ENCODE measurements at places on chromosomes 12 and 14. TPM values are rescaled to one million over a fixed set of nuclear protein-coding genes. Genes with fewer than 3 reads are reported as not detected.

C3AR1 gene
- 0.12 TPM for polyA plus RNA-seq

SERPINA9 gene
- not detected for polyA plus RNA-seq

- no peak for DNase-seq
Observed at GRCh38 chr14:38786921-38787320, 316.1 kb downstream of the SEC23A start.

GRCh38 chr12:132426349-132427173 lies 63.4 kb upstream of the FBRSL1 start:
- DNase-seq = no peak

- no peak for DNase-seq
Observed at GRCh38 chr12:22473212-22473611, 71.1 kb downstream of the C2CD5 start.
